ENCODE measurements at places on chromosomes 3 and 15.

DNA sequence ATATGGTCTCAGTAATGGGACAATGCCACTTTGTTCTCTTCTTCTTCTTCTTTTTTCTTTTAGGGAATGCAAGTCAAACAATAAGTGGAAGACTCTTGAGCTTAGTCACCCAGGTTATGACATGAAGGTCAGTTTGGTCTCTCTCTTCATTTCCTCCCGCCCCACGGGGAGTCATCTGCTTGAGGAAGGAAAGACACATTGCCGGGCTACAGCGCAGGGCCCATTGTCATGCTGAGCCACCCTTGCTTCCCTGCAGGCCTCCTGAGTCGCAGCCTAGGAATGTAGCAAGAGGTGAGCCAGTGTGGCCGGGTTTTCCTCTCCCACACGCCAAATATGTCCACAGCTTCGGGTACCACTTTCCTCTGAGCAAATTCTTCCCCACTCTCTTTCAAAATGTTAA is 47.6 kb downstream of the RAP2B start:
- no peak for DNase-seq

DNA sequence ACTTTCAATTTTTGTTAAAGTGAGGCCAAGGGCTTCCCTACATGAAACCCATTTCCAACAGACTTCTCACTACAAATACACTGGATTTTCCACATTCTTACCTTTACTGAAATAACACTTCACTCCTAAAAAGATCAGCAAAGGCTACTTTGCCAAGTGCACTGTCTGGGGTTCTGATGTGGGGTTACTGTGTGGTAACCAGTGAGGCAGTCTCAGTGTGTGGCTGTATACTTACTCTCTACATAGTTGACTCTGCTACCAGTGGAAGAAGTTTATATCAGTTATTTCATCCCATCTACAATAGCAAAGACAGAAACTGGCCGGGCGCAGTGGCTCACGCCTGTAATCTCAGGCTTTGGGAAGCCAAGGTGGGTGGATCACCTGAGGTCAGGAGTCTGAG is 5.6 kb downstream of the WDR82 start:
- no peak for DNase-seq

DNA sequence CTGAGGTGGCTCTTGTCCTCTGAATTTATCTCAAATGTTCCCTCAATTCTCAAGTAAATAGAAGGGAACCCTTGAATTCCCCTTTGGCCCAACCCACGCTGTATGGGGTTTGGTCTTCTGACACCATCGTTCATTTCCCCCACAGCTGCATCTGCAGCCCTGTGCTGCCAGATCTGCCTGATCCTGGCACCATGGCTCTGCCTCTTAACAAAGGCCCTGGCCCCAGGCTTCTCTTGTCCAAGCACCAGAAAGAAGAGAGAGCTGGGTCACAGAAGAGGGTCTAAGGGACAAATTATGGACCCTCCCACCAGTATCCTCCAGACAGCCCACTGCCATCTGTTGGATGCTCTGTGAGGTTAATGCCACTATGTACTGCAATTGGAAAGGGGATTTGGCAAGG is 1.8 kb downstream of the MAP1A start:
- no peak for DNase-seq

- no peak for DNase-seq
Measured at GRCh38 chr3:122362026-122362425, 21.0 kb downstream of the MIX23 start.

GRCh38 chr3:53645754-53646153 is 151.3 kb downstream of the CACNA1D start:
- DNase-seq = no peak

GRCh38 chr3:14569474-14570000 is 29.4 kb upstream of the GRIP2 start:
- no peak for DNase-seq

- no peak for DNase-seq
Measured at GRCh38 chr3:64824394-64824909, 136.7 kb upstream of the ADAMTS9 start.

- DNase-seq = no peak
Measured at GRCh38 chr3:62479326-62479725, 106.0 kb upstream of the FEZF2 start.

- no peak for DNase-seq
Measured at GRCh38 chr3:70726096-70726938, 413.9 kb upstream of the MDFIC2 start.

DNA sequence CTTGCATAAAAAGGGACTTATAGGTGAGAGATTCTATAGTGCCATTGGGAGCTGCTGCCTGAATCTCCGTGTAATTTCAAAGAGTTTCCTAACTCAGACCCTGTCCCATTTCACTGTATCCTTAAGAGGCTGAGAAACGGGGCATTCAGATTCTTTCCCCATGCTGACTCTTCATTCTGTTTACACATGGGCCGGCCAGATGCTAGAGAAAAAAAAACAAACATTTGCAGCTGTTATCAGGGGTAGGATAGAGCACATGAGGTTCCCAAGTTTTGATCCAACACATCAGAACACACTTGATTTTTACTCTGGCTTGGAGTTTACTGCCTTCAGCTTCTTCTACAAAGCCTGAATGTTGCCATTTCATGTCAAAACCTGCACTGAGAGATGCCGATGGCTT is 215.9 kb upstream of the TPRG1 start:
- no peak for DNase-seq

GRCh38 chr3:122635789-122636188 is 44.9 kb upstream of the PARP14 start:
- DNase-seq = no peak

DNA sequence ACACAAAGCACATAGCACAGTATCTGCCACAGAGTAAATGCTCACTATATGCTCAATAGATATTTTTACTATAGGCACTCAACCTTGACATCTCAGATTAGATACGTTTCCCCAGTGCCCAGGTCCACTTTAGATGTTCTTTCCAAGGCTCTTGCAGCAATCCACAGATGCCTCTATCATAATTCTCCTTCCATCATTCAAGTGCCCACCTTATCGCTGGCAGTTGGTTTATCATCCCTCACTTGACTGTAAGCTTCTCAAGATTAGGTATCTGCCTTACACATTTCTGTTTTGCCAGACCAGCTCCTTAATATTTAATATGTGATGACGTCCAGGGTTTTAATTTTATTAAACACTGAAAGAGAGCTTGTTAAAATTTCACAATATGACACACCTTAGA is 8.6 kb downstream of the NCEH1 start:
- DNase-seq = no peak

GRCh38 chr15:35547775-35548364 is 1.9 kb upstream of the DPH6 start:
- no peak for DNase-seq

DNA sequence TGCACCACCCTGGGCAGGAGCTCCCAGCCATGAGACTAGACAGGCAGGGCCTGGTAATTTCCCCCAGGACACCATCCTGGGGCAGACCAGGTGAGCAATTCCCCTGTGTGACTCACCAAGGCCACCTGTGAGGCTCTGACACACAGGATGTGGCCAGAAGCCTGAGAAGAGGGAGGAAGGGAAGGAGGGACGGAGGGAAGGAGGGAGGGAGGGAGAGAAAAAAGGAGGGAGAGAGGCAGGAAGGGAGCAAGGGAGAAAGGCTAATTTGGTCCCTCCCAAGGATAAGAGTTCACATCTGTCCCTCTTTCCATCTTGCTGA is 25.9 kb downstream of the WNT7A start:
- no peak for DNase-seq

- peak; percentile 51 for DNase-seq
Measured at GRCh38 chr15:89129123-89129815, 41.0 kb downstream of the ABHD2 start.

GRCh38 chr15:63181648-63182047 is 7.8 kb upstream of the RAB8B start:
- no peak for DNase-seq

GRCh38 chr3:37086918-37087317 is 87.5 kb downstream of the LRRFIP2 start:
- DNase-seq = no peak

DNA sequence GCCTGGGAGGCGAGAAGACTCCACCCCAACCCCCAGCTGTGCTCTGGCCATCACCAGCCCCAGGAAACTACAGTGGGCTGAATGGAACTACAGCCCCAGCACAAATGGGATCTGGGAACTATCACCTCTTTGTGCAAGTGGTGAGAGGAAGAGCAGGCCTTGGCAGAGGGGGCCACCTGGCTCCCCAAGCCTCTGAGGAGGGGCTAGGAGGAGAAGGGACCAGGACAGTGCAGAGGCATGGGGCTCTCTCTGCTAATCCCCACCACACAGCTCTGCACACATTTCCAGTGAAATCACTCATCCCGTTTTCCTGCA is 31.6 kb downstream of the KY start:
- no peak for DNase-seq

- DNase-seq = no peak
Measured at GRCh38 chr3:29214009-29214658, 66.7 kb upstream of the RBMS3 start.

GRCh38 chr3:42569593-42570142 is 12.1 kb downstream of the SEC22C start:
- DNase-seq = no peak

DNA sequence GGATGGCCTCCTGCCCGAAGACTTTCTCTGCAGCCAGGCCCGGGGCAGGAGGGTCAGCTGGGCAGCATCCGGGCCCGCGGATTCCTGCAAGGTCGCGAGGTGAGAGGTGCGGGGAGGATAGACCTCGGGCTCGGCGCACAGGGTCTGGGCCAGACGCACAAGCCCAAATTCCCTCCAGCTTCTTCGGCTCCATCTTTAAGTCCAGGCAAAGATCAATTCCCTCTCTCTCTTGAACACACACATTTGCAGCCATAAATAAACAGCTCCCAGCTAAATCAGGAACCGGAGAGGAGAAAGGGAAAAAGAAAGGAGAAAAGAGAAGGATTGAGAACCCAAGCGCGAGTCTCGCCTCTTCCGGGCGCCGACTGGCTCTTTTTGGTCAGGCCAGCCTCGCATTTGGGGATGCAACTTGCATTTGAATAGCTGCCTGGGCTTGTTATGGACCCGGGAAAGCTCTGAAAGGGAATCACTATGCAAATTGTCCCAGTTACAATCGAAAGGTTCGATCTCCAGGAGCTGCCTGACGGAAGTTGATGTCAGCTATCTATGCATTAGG is 14.5 kb upstream of the ONECUT1 start:
- DNase-seq = no peak

- DNase-seq = no peak
Measured at GRCh38 chr15:83092309-83092976, 15.0 kb upstream of the TM6SF1 start.

DNA sequence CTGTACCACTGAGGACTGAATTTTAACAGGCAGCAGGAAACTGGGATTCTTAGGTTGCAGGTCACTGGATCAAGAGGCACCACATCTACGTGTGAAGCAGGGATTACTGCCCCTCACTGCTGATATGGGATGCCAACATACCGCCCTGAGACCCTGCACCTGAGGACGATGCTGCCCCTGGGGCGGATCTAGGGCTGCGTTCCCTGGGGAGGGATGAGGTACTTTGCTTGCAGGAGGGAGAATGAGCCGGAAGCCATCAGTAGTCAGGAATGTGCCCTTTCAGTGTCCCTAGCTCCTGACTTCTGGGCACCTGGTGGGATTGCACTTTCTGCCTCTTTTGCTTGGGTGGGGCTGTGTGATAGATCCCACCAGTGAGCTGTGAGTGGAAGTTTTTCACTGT is 122.8 kb downstream of the RPLP1 start:
- DNase-seq = no peak

DNA sequence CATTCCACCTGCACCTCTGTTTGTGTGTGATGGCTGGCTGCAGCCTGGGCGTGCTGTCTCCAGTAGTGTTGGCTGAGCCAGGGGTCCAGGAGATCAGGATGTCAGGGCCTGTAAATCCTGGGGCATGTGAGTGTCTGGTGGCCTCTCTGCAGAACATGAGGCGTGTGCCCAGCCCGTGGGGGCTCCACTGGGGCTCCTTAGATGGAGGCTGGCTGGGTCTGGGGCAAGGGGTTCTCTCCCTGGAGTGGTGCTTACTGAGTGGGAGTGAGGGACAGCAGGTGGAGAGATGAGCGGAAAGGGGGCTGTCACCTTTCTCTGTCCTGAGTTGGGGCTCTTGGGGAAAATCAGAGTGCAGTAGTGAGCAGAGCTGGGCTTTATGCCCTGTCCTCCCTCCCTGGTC is 152.2 kb downstream of the CHDH start:
- no peak for DNase-seq

GRCh38 chr3:23253214-23253613 is 50.1 kb downstream of the UBE2E2 start:
- DNase-seq = no peak

DNA sequence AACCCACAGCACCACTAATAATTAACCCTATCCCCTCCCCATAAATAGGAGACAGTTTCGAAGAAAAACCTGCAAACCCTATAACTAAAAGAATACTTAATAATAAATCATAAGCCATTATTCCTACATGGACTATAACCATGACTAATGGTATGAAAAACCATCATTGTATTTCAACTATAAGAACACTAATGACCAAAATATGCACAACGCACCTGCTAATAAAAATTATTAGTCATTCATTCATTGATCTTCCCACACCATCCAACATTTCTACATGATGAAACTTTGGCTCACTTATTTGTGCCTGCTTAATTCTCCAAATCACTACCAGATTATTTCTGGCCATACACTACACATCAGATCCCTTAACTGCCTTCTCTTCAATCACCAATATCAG is 16.6 kb downstream of the AQP9 start:
- no peak for DNase-seq

GRCh38 chr15:75928680-75929608 is 25.3 kb downstream of the FBXO22 start:
- no peak for DNase-seq

GRCh38 chr3:550471-550870 is 353.9 kb downstream of the CHL1 start:
- no peak for DNase-seq

DNA sequence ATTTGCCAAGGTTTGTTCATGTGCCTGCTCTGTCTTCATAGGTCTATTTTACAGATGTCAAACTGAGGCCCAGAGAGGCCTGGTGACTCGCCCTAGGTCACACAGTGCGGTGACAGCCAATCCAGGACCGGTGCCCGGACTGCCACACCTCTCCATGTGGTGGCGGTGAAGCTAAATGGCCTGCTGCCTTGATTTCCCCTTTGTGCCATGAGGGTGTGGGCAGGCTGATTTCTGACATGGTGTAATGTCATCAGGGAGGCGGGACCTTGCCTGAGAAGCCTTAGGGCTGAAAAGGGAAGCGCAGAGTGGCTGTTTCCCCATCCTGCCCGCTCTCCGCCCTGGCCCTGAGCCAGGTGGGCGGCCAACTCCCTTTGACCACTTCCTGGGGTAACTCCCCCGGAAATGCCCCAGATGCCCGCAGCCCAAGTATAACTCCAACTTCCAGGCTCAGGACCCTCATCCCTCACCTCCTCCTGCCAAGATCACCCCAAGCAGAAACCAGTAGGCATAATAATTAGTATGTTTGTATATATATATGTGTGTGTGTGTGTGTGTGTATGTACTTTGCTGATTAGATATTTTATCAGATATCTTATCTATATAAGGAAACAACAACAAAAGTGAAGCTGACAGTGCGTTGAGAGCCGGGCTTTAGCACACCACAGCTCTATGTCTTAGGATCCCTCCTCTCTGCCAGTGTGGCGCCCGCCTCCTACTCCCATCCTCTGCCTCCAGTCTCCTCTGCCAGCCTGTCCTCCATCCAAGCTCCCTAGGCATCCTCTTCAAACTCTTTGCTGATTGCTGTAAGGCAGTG is 63.9 kb downstream of the IQSEC1 start:
- peak; percentile 27 for DNase-seq

GRCh38 chr3:194961149-194961548 is 275.5 kb downstream of the FAM43A start:
- DNase-seq = no peak

Measured in activated T-cell treated with anti-CD3 and anti-CD28 coated beads for 1 hour (primary cell).